ENCODE measurements at places on chromosomes 11 and 22.

GRCh38 chr22:30054067-30054763 lies 26.0 kb upstream of the HORMAD2 start:
- DNase-seq, result no peak

DNA sequence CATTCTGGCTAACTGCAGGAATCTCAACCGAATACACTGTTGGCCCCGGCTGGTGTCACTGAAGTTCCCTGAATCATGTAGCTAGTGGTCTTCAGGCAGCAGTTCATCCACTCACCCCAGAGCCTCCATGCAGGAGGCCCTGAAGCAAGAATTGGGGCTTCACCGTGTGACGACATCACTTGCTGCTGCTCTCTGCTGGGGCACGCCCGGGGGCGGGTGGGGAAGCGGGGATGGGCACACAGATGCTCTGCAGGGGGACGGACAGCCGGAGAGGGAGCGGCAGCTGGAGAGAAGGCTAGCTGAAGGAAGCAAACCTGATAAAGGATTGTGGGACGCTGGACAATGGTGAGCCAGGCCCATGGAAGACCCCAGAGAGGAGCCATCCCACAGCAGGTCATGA lies 17.0 kb downstream of the B3GAT1 start:
- DNase-seq, result no peak

DNA sequence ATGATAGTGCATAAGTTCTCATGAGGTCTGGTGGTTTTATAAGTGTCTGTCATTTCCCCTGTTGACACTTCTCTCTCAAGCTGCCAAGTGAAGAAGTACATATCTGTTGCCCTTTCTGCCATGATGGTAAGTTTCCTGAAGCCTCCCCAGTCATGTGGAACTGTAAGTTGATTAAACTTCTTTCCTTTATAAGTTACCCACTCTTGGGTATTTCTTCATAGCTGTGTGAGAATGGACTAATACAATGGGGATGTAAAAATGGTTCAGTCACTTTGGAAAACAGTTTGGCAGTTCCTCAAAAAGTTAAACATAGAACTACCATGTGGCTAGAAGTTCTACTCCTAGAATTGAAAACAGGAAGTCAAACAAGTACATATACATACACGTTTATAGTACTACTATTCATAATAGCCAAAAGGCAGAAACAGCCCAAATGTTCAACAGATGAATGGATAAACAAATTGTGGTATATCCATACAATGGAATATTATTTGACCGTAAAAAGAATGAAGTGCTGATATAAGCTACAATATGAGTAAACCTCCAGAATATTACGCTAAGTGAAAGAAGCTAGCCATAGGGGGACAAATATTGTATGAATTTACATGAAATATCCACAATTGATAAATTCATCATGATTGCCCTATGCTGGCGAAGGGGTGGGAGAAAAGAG lies 16.0 kb upstream of the DKK3 start:
- DNase-seq, result no peak

GRCh38 chr22:46240907-46241306 lies 9.2 kb downstream of the CDPF1 start:
- no peak for DNase-seq

- DNase-seq, result no peak
Measured at GRCh38 chr22:41544671-41545476, 604 bp upstream of the POLR3H start.
